ENCODE measurements at places on chromosomes 2 and 18. TPM values are rescaled to one million over a fixed set of nuclear protein-coding genes. Genes with fewer than 3 reads are reported as not detected.

The ABCB11 gene
- total RNA-seq: not detected

The COL4A4 gene
- total RNA-seq: 0.17 TPM

The NLRC4 gene
- total RNA-seq: not detected

- no peak for DNase-seq
Measured at GRCh38 chr2:68627615-68628014, 15.8 kb upstream of the PROKR1 start.

DNA sequence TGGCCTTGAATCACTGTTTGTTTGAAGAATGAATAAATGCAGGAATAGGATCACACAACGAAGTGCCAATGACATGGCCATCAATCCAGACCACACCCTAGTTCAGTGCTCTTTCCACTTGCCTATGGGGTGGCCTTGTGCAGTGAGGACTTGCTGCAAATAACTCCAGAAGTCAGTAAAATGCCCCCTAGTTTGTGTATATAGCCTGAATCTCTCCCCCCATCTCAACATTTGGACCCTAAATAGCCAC lies 299 bp downstream of the FABP1 start:
- no peak for DNase-seq

GRCh38 chr2:155215037-155215707 lies 516.7 kb downstream of the KCNJ3 start:
- DNase-seq: no peak
